ENCODE measurements at places on chromosomes 2 and 18.

GRCh38 chr2:170222842-170223241, 44.9 kb downstream of the MYO3B start:
- no peak for DNase-seq

GRCh38 chr18:8231316-8231715, 377.9 kb upstream of the RAB12 start:
- DNase-seq = no peak

- no peak for DNase-seq
Observed at GRCh38 chr18:41643427-41643826, 311.6 kb upstream of the PIK3C3 start.

- DNase-seq = no peak
Observed at GRCh38 chr2:120294008-120294340, 41.3 kb downstream of the RALB start.

GRCh38 chr2:219542931-219543595, 546 bp downstream of the CHPF start:
- peak; percentile 37 for DNase-seq

DNA sequence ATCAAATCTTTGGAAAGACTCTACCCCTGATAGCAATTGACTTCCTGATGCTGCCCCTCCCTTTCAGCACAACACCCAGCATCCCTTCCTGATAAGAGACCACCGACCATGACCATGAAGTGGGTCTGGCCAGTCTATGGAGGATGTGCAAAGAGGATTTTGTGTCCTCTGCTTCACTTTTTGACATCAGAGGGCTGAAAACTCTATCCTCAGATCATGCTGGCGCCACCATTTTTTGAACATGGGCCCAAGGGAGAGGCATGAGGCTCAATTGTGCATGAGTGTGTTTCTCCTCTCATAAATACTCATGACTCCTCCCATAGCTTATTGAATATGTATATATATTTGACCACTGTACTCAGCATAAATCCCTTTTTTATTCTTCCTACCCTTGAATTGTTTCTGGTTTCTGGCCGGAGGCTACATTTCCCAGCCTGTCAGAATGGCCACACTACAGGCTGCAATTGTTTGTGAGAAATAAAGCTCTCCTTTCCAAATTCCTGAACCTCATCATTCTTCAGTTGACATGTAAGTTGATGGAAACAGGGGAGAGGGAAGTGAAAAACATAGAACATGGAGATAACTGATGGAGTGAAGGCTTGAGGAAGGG, 314.1 kb downstream of the MYCN start:
- no peak for DNase-seq

- no peak for DNase-seq
Observed at GRCh38 chr2:11072550-11072949, 82.7 kb upstream of the SLC66A3 start.

DNA sequence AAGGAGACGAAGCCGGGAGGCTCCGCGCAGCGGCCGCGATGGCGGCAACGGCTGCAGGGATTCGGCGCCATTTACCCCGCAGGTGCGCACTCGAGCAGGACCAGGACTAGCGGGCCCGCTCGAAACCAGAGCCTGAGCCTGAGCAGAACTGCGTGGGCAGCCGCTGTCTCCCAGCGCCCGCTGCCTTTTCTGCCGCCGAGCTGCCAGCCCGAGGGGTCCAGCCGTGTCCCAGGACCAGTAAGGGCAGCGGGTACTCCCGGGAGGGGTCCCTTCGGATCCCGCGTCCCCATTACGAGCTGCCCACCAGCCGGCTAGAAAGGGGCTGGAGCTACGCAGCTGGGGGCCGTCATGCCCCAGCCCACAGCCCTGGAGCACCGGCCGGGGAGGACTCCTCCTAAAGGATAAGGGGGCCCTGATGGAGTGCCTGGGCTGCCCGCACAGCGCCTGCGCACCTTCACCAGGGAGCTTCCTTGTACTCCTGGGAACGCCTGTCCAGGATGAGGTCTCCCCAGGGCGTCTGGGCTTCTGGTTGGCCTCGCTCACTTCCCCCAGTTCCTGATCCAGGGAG, 9.9 kb downstream of the ALPP start:
- DNase-seq = no peak

DNA sequence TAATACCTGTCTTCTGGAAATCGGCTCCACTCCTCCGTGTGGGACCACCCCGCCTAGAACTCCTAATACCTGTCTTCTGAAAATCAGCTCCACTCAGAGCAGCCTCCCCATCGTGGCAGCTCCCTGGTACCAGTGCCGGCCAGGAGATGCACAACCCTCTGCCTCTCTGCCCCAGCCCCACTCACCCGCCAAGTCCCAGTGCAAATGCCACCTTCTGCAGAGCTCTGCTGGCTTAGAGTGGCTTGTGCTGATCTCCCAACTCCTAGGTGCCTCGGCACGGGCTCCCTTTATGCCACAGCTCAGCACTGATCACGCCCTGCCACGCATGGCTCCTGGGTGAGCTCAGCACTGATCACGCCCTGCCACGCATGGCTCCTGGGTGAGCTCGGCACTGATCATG, 258.5 kb downstream of the HDAC4 start:
- DNase-seq = no peak

DNA sequence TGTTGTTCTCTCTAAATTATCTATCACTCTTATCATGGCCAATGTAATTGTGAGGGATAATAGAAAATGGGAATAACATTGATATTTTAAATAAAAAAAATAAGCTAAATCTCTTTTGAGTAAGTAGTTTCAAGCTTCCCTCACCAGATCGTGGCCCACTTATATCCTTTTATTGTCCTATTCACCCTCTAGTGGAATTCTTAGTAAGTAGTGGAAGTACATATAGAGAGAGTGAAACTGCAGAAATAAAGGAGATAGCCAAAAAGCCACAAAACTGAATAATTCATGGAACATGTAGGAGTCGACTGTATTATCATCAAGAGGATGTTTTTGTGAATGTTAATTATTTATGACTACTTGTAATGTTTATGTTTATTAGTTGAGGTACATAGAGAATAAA, 66.1 kb upstream of the DTNA start:
- no peak for DNase-seq

GRCh38 chr2:12769492-12770105, 52.9 kb downstream of the TRIB2 start:
- no peak for DNase-seq

GRCh38 chr18:72091369-72091768, 452.8 kb downstream of the CBLN2 start:
- no peak for DNase-seq

DNA sequence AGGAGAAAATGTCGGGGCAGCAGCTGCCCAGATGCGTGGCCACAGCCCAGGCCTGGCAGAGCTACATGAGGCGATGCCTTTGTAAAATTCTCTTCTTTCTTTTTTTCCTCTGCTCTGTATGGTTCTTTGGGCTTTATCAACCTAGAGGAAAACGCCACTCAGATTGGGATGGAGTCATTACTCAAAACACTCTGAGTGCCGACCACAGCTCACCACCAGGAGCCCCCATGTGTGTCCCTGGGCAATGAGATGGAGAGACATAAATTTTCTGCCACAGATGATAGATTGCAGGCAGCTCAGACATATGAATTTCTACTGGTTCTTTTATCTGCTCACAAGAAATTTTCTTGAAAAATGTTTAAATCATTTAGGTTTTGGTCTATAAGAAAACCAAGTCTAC, 56.0 kb downstream of the PARD6G start:
- DNase-seq = no peak

GRCh38 chr2:226669905-226670304, 129.7 kb downstream of the IRS1 start:
- DNase-seq = no peak

DNA sequence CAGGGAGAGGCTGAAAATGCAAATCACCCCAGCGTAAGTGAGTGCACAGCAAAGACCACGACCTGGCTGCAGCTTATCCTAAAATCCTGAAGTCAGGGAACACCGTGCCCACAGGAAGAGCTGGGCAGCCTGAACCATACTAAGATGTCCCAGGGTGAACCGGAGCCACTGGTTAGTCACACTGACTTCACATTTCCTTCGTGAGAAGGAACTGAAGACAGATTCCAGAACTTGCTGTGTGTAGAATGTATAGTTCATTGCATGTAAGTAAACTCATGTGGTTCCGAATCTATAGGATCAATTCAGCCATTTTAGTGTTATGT, 84.6 kb upstream of the NDUFV2 start:
- DNase-seq = no peak

- DNase-seq = peak; percentile 66
Observed at GRCh38 chr18:27605107-27605834, 420.2 kb upstream of the CHST9 start.

- DNase-seq = no peak
Observed at GRCh38 chr2:86204458-86204857, 5.2 kb downstream of the MRPL35 start.

DNA sequence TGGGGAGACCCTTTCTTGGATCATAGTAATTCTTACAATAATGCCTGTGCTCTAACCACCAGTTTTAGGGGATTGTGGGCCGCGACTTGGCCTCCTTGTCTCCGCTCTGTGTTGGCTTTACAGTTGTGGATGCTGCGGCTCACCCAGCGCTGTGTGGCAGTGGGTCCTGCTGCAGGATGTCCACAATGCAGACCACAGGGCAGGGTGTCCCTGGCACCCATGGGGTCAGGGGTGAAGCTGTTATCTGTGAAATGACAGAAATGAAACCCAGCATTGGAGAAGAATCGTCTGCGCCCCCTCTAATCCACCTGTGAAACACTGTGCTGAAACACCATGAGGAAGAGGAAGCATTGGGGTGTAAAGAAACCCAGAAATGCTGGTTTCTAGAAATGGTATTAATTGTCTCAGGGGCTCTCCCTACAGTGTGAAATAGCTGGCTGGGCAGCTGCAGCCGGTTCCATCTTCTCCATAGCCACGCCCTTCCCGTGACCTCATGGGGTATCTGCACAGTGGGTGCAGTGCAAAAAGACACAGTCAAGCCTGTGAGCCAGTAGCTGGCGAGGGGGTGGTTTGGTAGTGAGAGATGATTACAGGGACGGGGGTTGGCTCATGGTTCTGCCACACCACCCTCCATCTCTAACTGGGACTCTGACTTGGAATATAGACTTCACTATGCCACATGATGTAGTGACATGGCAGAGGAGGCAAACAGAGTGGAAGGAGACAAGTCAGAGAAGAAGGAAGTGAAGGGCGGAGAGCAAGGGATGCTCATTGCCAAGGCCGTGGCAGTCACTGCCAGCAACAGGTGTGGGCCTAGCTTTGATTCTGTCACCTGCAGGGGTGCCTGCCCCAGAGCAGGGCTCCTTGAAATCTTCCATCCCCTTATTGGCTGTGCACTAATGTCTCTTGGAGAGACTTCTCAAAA, 16.2 kb downstream of the INPP4A start:
- DNase-seq = no peak

GRCh38 chr2:32942793-32943485, 3.8 kb upstream of the LTBP1 start:
- no peak for DNase-seq

DNA sequence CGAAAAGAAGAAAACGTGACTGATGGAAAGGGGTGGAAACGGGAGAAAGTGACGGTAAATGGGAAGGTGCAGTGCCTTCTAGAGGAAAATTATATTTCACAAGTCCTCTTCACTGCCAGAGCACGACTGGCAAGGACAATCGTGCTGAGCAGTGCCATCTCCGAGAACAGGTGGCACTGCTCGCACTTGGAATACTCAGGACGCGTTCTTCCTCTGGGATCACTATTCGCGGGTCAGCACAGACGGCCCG, 364 bp downstream of the STAT1 start:
- no peak for DNase-seq

- DNase-seq = no peak
Observed at GRCh38 chr18:57845605-57846074, 42.5 kb upstream of the ATP8B1 start.

DNA sequence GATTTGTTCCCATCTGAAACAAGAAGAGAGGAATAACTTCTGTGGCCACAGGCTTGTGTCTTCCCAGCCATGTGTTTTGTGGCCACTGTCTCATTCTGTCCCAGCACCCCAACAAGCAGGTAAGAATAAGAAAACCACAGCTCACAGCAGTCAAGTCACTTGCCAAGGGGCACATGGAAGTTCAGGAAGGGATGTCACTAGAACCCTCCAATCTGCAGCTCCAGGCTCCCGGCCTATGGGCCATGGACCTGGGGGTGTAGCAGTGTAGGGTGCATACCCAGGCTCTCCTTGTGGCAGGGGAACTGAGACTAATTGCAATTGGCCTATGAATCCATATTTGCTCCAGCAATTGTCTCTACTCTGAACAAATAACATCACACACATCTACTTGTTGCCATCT, 112.5 kb downstream of the TFCP2L1 start:
- DNase-seq = no peak

- no peak for DNase-seq
Observed at GRCh38 chr2:229695961-229696360, 18.4 kb downstream of the DNER start.

GRCh38 chr2:204260162-204260877, 285.0 kb upstream of the PARD3B start:
- DNase-seq = peak; percentile 59

DNA sequence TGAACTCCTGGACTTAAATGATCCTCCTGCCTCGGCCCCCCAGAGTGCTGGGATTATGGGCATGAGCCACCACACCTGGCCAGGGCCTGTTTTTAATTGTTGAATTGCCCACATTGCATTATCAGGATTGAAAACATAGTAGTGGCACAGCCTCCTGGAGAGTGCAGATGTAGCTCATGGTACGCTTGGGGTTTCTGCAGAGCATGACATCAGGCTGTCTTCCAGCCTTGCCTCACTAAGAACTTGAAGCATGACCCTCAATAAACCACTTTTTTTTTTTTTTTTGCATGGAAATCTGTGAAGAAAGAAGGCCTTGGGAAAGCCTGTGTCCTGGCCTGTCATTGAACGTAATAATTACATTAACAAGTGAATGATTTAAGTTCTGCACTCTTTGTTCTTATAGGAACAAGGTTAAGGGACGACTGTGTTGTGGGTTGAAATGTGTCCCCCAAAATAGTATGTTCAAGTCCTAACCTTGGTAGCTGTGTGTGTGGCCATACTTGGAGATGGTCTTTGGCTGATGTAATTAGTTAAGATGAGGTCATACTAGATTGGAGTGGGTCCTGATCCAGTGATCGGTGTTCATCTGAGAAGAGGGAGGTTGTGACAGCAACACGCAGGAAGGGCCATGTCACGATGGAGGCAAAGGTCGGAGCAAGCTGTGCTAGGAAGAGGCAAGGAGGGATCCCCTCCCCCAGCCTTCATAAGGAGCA, 90.2 kb downstream of the AGAP1 start:
- DNase-seq = no peak

DNA sequence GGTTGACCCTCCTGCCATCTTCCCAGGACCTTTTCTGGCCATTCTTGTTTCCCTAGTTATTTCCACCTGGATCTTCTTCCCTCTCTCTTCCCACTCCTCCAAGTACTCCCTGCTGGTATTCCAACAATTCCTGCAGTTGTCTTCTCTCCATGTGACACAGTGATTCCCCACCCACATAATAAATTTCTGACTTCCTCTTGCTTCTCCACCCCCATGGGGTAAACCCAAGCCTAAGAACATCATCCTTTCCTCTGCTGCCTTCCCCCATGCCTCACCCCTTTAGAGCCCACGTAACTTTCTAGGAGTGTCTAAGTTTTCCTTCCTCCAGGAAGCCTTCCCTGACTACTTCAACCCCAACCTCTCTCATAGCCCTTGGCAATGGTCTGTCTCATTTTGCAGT, 72.6 kb downstream of the CELF4 start:
- no peak for DNase-seq

- no peak for DNase-seq
Observed at GRCh38 chr18:75112186-75113096, 96.5 kb downstream of the PTGR3 start.

GRCh38 chr18:65018184-65018583, 732.6 kb upstream of the CDH7 start:
- DNase-seq = no peak

GRCh38 chr2:208147759-208148158, 1.8 kb upstream of the CRYGB start:
- no peak for DNase-seq
